ENCODE measurements at places on chromosomes 6 and 20. TPM values are rescaled to one million over a fixed set of nuclear protein-coding genes. Genes with fewer than 3 reads are reported as not detected.

Gene OPRM1
- 1.2 TPM for total RNA-seq

Gene CLVS2
- 2.1 TPM for total RNA-seq

Gene ZC3H12D
- total RNA-seq = 1.2 TPM

Gene TREML2
- 0.11 TPM for total RNA-seq

Gene SLC17A2
- 0.11 TPM for total RNA-seq

Gene MARCKS
- total RNA-seq = 193 TPM

Gene SIRPA
- total RNA-seq = 11.2 TPM

Gene OXT
- not detected for total RNA-seq

Data from urinary bladder (tissue), 4 donors.